ENCODE measurements at places on chromosomes 12 and 14.

GRCh38 chr12:48356041-48356768, 5.5 kb upstream of the ZNF641 start:
- no peak for DNase-seq

DNA sequence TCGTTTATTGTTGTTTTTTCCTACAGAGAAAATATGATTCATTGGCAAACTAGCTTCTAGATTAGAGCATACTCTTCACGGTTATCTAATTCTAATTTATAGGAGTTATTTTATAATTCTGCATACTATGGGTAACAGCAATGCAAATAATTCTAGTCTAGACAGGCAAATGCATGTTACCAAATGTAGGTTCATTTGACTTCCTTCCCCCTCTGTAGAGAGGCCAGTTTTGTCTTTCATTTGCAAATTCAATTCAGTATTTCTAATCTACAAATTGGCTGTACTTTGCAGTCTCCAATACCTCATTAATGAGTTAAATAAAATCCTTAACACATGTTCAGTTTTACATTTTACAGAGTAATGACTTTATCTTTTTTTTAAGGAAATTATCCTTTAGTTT, 4.2 kb downstream of the LGMN start:
- DNase-seq = no peak

GRCh38 chr14:102280376-102280962, 24.5 kb downstream of the MOK start:
- no peak for DNase-seq

DNA sequence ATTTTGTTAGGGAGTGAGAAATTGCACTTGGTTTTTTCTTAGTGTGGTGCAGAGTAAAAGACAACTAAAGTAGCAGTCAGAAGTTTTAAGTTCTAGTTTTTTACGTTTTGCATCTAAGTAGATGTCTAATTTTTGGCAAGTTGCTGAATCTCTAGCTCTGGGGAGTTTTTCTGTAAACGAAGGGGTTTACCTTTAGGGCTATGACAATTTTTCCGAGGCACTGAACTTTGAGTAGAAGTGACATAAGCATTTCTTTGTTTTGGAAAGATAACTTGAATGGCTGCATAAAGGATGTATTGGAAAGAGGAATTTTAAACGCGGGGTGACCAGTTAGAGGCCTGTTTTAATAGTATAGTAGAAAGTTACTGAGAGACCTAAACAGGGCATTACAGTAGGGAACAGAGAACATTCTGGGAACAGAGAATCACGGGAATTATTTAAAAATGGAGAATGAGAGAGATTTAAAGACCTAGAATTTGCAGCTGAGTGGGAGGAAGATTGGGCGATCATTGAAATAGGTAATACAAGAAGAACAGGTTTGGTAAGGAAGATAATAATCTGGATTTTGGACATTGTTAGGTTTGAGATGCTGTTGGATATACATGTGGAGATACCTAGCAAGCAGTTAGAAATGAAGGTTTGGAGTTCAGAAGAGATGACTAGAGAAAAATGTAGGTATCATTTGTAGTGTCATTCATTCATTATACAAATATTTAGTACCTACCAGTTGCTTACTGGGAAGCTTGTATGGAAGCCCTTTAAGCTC, 1.2 kb downstream of the ZNF410 start:
- DNase-seq = no peak

DNA sequence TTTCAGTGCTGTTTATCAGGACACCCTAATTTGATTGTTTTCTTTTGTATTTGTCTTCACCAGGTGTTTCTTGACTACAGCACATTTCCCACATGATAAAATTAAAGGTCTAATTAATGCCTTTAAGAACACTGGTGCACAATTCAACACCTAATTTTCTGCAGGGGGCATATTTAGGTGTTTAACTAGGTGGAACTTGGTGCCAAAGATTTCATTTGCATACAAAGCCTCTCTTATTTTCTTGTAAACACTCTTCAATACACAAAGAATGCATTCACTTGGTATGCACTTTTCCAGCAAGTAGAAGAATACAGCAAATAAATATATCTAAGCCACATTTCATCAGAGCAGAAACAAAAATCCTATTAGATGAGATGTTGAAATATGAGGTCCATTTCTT, 646.2 kb upstream of the FOXG1 start:
- DNase-seq = no peak

DNA sequence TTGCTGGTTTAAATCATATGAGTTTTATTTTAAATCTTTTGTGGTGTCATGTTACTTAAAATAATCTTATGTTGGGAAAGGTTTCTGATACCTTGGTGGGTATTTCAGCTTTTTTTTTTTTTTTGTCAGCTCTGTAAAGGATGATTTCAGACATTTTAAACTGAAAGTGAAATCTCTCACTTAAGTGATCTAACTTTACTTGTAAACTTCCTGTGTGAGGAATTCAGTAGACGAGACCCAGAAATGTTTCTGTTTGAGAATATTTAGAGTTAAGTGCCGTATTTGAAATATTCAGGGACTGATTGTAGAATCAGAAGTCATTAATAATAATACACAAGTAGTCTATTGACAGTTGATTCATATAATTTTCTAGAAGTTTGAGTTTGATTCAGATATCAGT, 37.8 kb downstream of the PROX2 start:
- no peak for DNase-seq

DNA sequence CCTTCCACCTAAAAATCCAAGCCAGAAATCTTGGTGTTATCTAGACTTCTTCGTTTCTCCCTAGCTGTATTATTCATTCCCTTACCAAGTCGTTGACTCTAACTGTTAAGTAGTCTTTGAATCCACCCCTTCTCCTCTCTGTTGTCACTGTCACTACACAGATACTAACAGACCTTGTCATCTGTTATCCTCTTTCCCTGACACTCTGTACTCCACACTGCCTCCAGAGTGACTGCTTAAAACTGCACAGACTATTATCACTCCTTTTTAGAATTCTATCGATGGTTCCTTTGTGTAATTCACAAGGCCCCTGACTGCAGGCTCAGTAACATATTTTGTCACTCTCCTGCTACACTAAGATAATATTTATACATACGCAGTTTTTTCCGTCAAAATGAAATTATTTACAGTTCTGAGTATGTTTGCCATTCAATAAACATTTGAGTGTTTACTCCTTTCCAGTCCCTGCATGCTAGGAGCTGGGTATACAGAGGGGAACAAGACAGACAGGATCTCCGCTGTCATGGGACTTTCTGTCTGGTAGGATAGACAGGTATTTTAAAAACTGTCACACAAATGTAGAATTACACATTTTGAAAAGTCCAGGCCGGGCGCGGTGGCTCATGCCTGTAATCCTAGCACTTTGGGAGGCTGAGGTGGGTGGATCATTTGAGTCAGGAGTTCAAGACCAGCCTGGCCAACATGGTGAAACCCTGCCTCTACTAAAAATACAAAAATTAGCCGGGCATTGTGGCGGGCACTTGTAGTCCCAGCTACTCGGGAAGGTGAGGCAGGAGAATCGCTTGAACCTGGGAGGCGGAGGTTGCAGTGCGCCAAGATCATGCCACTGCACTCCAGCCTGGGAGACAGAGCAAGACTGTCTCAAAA, 3.8 kb downstream of the MARS1 start:
- DNase-seq = no peak

- no peak for DNase-seq
These were observed 10.7 kb downstream of the EID3 start for GRCh38 chr12:104314242-104314614.

Data from SIG-M5 (cell line).